ENCODE measurements at places on chromosomes 6 and 20.

DNA sequence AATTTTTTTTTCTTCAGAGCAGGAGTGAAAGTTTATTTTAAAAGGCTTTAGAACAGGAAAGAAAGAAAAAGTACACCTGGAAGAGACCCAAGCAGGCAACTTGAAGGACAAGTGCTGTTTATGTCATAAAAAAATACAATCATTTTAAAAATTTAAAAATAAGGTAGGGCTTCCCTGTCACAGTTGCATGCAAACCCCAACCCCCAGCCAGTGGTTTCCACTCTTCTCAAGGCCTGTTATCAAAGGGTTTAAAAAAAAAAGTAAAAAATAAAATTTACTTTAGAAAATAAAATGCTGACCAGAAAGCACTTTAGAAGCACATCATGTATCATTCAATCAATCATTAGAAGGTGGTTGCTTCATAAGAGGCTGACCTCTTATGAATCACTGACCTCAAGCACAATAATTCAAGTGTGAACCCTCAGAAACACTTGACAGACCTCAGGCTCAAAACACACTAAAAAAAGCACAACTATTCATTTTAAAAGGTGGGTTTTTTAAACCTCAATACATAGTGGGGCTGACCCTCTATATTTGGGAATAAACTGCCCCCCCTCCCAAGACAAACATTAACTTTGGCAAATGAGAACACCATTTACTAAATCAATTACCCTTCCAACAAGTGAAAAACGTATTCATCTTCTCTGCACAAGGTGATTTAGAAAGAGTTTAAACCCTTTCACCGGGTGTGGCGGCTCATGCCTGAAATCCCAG is 15.6 kb downstream of the ILRUN start:
- no peak for DNase-seq

- DNase-seq, result no peak
Observed at GRCh38 chr6:33297956-33298772, 578 bp downstream of the RGL2 start.

DNA sequence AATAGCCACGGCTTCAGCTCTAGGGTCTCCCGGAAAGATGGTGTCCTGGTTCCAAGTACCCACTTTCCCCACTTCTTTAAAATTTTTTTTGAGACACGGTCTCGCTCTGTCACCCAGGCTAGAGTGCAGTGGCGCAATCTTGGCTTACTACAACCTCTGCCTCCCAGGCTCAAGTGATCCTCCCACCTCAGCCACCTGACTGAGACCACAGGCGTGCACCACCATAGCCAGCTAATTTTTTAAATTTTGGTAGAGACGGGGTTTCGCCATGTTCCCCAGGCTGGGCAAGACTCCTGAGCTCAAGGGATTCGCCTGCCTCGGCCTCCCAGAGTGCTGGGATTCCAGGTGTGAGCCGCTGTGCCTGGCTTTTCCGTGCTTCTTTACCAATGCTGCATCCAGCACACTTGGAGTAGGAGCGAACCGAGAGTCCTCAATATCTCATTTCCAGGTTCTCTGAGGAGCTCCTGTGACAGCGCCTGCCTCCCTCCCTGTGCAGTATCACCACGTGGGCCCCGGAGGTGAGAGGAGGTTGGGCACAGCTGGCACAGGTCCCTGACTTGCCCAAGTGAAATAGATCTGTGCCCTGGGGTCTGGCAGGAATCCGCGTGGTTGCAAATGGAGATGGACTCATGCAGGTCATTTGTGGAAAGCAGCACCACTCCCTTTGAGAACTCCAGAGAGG is 37.3 kb downstream of the EZR start:
- DNase-seq, result no peak

DNA sequence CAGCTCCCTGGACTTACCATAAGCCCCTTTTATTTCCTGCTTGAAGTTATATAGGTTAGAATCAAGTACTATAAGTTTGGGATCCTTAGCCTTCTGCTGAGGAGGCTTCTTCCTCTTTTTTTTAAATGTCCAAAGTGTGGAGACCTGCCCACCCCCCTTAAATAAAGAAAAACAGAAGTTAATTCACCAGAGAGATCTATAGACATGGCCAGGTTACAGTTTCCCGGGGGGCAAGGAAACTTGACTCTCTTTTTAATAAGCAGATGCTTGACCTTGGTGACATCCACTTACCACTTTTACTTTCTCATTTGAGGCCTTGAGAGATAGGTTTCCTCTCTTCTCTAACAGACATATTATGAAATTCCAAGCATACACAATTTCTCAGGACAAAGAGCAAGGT is 88.3 kb downstream of the BMP2 start:
- no peak for DNase-seq

- no peak for DNase-seq
Observed at GRCh38 chr6:111854683-111855082, 18.6 kb downstream of the FYN start.

DNA sequence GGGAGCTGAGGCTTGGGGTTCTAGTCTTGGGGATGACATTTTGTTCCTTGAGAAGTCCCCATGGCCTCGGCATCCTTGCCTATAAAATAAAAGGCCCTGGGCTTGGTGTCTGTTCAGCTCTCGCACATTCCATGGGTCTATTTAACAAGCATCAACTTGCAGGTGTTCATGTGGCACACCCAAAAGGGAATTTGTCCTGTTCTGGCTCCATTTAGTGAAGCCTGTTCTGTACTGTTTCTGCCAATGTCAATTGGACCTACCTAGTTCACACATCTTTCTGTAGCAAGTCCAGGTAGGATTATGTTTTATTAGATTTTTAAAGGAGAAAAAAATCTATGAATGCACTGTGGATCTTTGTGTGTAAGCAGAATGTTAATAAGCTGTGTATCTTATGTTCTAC is 262.0 kb downstream of the HIVEP2 start:
- DNase-seq, result no peak

GRCh38 chr6:11366934-11367637 is 134.6 kb upstream of the NEDD9 start:
- DNase-seq, result no peak

GRCh38 chr6:130211691-130212090 is 11.1 kb downstream of the SAMD3 start:
- DNase-seq, result no peak

- no peak for DNase-seq
Observed at GRCh38 chr6:116438590-116439448, 22.4 kb upstream of the CALHM6 start.

- no peak for DNase-seq
Observed at GRCh38 chr6:163998496-163998895, 584.0 kb downstream of the QKI start.

DNA sequence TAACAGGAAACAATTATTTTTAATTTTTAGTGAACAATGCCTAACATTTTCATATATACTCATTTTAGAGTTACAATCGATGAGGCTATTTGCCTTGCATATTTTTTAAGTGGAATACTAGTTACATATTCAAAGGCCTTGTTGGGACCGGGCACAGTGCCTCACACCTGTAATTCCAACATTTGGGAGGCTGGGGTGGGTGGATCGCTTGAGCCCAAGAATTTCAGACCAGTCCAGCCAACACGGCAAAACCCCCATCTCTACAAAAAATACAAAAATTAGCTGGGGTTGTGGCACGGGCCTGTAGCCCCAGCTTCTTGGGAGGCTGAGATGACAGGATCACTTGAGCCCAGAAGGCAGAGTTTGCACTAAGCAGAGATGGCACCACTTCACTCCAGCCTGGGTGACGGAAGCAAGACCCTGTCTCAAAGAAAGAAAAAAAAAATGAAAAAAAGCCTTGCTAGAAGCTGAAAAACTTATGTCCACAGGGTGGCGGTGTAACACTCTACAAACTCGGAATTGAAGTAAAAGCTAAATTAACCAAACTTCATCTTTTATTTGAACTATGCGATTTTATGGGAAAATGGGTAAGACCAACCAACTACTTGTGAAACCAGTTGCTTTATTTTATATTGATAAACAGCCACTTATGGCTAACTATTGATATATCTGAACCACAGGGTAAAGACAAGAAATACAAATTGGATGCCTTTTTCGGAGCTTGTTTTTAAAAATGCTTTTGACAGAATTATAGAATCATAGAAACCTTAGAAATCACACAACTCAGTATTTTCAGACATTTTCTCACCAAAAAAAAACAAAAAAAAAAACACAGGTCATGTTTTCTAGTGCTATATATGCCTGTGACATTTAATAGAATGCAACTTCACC is 24.1 kb upstream of the ROS1 start:
- peak; percentile 5 for DNase-seq

- DNase-seq, result no peak
Observed at GRCh38 chr6:81326881-81327561, 425.5 kb downstream of the TENT5A start.

GRCh38 chr20:37270576-37271420 is 9.2 kb upstream of the GHRH start:
- no peak for DNase-seq

Measured in activated CD8-positive, alpha-beta memory T cell treated with anti-CD3 and anti-CD28 coated beads for 4 hours (primary cell).